ENCODE measurements at places on chromosomes 3 and 15.
A peak's percentile ranks its signal among the peaks of the same experiment; 100 is the strongest.

GRCh38 chr3:64225695-64226499 lies 631 bp upstream of the PRICKLE2 start:
- DNase-seq: no peak

DNA sequence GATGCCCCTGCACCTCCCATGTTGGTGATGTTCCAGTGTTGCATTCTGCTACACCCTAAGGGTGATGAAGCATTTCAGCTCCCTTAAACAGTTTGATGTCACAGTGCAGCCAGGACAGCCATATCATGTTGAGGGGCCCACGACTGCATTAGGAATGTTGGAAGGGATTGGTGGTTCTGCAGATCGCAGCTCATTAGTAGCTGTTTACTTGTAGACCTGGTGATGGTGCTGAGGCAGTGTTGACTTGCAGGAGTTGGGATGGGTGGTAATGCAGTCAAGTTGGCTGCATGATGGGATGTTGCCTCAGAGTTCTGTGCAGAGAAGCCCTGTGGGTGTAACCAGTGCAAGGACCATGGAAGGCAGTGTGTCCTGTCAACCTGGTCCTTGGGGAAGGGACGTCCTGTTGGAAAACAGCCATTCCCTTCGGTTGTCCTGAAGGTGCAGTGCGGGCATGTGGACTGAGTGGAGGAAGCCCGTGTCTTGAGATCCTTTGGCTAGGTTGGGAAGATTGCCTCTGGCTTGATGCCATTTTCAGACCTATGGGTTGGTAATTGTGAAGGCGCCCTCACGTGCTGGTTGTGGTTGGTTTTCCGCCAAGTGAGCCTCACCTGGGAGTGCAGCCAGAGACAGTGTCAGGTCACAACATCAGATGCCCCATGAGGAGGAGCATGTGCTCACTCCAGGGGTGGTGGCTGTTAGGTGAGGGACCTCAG lies 100.7 kb downstream of the SNRPN start:
- no peak for DNase-seq

GRCh38 chr15:77507911-77508310 lies 87.2 kb downstream of the HMG20A start:
- no peak for DNase-seq

- DNase-seq: no peak
Measured at GRCh38 chr3:44974416-44974815, 1.6 kb downstream of the ZDHHC3 start.

DNA sequence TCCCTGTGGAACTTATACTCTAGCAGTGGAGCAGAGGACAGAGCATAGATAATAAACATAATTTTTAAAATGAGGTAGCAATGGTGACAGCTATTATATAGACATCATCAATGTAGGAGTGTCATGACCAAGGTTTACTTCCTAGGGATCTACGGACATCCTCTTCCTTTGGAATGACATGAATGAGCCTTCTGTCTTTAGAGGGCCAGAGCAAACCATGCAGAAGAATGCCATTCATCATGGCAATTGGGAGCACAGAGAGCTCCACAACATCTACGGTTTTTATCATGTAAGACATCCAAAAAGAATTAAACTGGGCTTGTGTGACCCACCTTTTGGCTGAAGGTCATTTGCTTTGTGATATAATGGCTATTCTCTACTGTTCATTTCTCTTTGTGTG lies 30.1 kb upstream of the CAPN3 start:
- no peak for DNase-seq

GRCh38 chr3:169264711-169265110 lies 398.8 kb downstream of the MECOM start:
- no peak for DNase-seq

DNA sequence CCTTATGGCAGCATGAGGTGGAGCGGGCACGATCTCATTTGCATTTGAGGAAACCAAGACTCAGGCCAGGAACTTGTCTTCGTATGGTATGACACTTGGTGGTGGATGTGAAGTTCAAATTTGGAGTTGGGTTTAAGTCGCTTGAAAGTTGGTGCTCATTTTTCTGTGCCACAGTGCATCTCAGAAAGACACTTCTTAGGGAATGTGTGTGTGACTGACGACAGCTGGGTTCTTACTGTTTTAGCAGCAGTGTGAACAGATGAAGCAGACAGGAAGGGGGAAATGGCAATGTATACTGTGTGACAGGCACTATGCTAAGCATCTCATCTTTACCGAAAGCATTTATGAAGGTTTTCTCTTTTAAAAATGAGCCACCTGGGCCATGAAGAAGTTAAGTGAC lies 75.4 kb downstream of the SEC22A start:
- DNase-seq: no peak

DNA sequence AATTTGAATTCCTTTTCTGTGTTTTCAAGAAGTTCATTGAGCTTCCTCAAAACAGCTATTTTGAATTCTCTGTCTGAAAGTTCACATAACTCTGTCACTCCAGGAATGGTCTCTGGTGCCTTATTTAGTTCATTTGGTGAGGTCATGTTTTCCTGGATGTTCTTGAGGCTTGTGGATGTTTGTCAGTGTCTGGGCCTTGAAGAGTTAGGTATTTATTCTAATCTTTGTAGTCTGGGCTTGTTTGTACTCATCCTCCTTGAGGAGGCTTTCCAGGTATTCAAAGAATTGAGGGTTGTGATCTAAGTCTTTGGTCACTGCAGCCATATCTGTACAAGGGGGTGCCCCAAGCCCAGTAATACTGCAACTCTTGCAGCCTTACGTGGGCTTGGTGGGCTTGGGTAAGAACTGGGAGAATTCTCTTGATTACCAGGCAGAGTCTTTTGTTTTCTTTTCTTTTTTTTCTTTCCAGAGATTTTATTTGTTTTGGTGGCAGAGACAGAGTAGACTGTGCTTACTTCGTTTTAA lies 19.3 kb upstream of the CCNDBP1 start:
- DNase-seq: no peak

GRCh38 chr3:123489400-123490004 lies 40.6 kb upstream of the ADCY5 start:
- DNase-seq: peak; percentile 10

GRCh38 chr3:194840661-194841514 lies 155.2 kb downstream of the FAM43A start:
- DNase-seq: no peak

- DNase-seq: no peak
Measured at GRCh38 chr3:196050597-196050996, 31.3 kb downstream of the TFRC start.

DNA sequence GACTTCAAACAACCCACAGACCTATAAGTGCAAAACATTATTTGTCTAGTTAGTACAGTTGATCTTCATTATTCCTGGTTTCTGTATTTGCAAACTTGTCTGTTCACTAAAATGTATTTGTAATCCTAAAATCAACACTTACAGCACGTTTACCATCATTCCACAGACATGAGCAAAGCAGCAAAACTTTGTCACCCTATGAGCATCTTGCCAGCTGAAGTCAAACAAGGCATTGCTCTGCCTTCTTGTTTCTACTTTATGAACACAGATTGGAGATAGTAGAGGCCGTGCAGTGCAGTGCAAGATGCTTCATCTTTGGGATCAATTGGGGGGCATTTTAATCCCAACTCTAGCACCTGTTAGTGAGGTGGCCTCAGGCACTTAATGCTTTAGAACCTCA lies 202.1 kb downstream of the NLGN1 start:
- no peak for DNase-seq

GRCh38 chr15:69706353-69707097 lies 253.9 kb downstream of the RPLP1 start:
- no peak for DNase-seq
